ENCODE measurements at places on chromosomes 4 and X.

DNA sequence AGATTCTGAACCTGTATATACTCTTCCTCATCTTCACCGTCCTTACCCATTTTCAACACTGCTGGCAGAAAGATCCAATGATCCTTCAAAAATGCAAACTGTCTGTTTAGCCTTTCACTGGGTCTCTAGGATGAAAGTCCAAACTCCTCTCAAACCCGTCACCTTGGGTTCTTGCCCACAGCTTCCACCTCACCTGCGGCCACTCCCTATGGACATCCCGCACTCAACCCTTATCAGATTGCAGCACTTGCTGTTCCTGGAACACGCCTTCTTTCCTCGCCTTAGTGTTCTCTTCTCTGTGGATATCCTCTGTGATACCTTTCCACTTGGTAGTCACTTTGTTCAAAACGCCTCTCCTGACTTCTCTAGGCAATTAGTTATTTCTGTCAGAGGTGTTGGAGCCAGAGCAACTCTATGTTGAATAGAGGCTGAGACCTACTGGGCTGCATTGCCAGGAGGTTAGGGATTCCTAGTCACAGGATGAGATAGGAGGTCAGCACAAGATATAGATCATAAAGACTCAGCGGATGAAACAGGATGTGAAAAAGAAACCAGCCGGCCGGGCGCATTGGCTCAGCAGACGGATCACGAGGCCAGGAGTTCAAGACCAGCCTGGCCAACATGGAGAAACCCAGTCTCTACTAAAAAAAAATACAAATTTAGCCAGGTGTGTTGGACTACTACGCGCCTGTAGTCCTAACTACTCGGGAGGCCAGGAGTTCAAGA lies 4.2 kb upstream of the NOCT start:
- DNase-seq, result no peak

- no peak for DNase-seq
These were observed 70.4 kb upstream of the FHL1 start for GRCh38 chrX:136076942-136077341.

- DNase-seq, result no peak
These were observed 20.5 kb upstream of the TMEM192 start for GRCh38 chr4:165133150-165133549.

DNA sequence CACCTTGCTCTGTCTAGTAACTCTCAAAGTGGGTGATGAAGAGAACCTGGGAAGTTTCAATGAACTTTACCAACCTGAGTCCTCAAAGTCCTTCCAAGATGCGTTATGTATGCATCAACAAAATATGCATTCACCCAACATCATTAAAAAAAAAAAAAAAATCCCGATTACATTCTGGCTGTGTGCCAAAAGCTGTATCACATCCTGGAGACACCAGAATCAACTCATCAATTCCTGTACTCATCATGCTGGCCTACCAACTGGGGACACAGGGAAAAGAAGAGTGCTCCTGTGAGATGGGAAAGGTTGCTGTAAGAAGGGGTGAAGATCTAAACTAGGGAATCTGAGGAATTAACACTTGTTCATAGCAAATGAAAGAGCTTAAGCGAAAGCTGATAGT lies 16.5 kb downstream of the UNC5C start:
- DNase-seq, result no peak

GRCh38 chrX:128458888-128459287 lies 406.7 kb upstream of the ACTRT1 start:
- DNase-seq, result no peak

DNA sequence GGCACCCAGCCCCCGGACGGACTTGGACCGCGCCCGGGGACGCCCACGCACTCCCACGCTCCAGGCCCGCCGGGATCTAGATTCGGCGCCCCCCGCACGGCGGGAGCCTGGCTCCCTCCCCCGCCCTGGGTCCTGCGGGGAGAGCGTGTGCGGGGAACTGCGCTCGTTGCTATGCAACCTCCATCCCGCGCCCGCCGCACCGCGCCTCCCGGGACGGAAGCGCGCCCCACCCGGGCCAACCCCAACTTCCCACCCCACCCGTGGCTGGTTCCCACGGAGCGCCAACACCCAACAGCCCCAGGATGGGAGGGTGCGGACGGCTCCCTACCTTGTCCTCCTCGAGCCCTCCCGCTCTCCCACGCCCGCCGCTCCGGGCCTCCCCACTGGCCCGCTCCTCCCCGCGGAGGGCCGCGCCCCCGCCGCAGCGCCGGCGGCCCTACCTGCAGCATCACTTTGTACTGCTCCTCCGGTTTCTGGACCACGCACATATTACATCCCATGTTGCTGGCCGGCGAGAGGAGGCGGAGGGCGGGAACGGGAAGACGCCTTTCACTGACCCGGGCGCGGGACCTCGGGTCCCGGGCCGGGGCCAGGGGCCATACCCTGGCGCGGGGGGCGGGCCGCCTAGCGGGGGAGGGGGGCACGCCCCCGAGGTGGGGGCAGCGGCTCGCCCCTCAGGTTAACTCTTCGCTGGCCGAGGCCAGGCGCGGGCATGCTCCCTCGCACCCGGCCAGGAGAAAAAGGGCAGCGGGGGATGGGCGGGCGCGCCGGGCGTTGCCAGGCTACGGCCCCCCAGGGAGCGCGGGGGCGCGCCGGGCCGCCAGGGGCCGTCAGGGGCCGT lies at the start of gene PDZD4:
Gene PDZD4, minus strand, starts transcription at position 746 of the 841 bp plus-strand sequence. Its CDS starts 246 bp downstream, at position 500.
- DNase-seq, result no peak
